ENCODE measurements at places on chromosomes 6 and 20.

- DNase-seq: no peak
Observed at GRCh38 chr6:151121900-151122299, 117.9 kb upstream of the AKAP12 start.

GRCh38 chr20:41131594-41132387 lies 5.6 kb upstream of the PLCG1 start:
- DNase-seq: no peak

DNA sequence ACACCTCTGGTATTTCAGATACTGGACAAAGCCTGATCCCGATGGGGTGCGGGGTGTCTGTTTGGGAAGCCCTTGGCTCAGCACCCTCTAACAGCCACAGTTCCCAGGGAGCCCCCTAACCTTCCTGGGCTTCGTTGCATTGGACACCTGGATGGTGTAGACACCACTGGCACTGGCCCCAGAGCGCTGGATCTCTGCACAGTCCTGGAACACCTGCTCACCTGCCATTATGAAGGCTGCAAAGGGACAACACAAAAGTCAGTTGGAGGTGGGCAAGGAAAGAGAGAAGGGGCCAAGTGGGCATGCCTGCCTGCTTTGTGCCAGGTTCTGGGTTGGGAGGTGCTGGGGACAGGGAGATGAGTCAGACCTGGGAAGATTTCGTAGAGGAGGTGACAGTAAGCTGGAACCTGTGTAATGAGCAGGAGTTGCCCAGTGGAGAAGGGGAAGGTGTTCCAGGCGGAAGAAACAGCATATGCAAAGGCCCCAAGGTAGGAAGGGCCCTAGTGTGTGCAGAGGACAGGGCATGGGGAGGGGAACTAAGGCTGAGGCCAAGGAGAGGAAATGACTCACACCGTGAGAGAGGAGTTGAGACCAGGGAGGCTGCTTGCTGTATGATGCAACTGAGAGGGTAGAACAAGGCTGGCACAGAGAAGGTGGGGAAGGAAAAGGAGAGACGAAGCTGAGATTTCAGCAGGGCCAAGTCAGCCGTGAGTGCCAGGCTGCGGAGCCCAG lies 34.9 kb downstream of the ANGPT4 start:
- DNase-seq: peak; percentile 91

DNA sequence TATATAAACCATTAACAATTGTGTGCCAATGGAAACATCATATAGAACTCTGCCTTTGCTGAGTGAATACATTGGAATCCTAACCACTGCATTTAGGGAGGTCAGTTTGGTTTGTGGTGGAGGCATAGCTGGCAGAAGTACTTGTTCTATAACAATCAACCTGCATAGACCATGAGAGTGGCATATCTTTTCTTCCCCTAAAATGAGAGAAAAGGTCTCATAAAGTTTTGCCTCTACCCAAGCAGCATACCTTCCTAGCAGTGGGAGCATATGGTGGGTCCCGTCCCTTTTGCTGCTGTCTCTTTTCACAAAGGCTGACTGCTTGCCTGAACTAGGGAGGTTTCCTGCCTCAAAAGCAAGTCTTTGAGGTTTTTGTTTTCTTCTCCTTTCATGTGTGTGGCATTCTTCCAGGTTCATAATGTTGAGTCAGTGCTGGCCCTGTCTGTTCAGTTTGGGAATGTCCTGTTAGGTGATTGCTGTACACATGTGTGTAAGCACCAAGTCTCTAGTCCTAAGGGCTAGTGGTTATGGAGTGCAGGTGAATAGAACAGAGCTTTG lies 61.2 kb upstream of the SUPT3H start:
- DNase-seq: no peak

DNA sequence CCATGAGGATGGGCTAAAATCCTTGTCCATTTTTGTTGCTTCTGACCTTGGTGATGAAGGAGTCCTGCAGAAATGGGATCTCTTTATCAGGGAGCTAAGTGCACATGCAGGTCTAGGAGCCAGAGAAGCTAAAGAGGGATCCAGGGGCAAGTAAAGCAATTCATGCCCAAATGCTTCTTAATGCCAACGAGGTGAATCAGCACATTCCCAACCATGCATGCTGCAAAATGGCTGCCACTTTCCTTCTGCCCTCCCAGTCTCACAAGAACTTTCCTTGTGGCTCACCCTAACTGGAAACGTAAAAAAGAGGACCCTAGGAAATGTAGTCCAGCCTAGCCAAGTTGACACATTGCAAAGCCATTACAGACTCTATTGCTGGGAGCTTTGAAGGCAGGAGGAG lies 298.4 kb downstream of the MAFB start:
- DNase-seq: peak; percentile 2

DNA sequence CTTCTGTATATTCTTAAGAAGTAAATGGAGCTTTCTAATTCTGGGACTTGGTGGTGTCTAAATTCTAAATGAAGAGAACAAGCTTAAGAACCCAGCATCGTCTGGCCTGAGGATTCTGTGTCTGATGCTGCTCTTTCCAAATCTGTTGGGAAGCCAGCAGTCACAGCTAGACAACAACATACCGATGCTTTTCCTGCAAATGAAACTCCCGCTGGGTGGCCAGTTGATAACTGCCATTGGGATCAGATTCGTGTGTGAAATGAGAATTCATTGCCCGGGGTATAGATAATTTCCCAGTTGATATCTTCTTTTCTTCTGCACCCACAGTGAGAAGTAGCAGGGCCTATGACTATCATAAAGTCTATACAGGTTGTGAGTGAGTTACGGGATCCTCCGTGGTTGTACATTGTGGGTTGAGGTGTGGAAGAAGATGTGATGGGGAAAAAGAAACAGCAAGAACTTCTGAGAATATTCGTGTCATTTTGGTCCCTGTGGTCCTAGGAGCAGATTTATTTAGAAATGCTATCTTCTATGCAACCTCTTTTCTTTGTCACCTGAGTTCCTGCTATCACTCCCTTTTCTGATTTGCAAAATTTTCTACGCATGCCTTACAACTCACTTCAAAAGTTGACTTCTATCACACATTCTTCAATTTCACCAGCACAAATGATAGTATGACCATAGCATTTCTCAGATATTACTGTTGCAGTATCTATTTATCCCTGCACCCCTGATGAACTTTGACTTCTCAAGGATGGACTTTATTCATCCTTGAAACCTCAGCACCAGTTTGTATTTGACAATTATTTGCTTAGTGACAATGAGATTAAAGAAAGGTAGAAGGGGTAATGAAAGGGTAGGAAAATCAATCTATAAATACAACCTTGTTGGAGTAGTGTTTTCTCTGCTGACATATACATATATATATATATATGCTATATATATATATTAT lies 10.4 kb downstream of the NOX3 start:
- no peak for DNase-seq

- no peak for DNase-seq
Observed at GRCh38 chr20:684676-685319, 9.2 kb upstream of the SCRT2 start.

DNA sequence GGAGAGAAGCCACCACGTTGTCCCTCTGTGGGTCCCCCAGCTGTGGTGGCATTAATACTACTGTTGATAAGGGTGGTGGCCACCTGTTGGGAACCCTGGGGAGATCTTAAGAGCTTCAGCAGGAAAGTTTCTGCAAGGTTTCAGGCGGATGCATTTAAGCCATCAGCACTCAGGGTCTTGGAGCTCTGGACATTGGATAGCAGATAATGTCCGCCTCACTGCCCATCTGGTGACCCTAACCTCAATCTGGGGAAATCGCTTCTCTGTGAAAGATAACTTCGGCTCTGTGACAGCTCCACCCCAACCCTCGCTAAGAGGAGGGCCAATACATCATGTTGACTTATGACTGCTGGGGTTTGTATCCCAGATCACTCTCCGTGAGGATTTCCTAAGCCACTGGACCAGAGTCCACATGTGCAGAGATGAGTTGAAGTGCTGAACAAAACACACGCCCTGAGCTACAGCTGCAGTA lies 92.9 kb downstream of the FOXC1 start:
- DNase-seq: no peak

DNA sequence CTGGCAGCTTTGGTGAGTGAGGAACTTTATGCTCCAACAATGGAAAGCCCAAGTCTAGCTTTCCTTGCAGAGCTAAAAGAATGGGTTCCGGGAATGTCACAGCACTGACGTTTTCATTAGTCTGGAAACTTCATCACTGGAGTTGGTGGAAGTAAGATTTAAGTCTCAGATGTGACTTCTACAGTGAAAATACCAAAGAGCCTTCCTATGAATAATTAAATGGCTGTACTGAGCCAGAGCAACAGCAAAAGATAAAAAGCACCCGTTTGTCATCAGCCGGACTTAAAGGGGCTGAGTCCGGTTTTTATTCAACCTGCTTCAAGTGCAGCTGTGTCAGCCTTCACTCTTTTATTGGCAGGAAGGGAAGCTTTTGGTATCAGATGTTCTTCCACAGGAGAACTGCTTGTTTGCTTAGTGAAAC lies 46.5 kb upstream of the SHLD1 start:
- no peak for DNase-seq

- no peak for DNase-seq
Observed at GRCh38 chr6:22926790-22927354, 357.5 kb downstream of the HDGFL1 start.

GRCh38 chr6:131682442-131682841 lies 18.8 kb downstream of the OR2A4 start:
- no peak for DNase-seq

- DNase-seq: no peak
Observed at GRCh38 chr20:29741594-29741893, 1515.9 kb upstream of the DEFB115 start.

- no peak for DNase-seq
Observed at GRCh38 chr6:101550451-101550850, 156.9 kb downstream of the GRIK2 start.

DNA sequence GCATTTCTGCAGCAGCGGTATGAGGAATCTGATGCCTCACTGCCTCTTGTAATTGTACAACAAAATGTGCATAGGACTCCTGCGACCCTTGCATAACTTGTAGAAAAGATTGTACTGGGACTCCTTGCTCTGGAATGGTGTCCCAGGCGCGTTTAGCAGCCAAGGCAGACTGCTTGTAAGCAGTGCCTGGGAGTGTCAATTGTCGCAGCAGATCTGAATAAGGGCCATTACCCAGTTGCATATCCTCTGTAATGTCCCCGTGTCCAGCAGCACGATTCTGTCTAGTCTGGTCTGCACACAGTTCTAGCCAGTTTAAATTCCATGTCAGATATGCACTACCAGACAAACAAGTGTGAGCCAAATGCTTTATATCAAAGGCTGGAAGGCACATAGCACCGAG lies 70.7 kb upstream of the BTN3A2 start:
- no peak for DNase-seq

- DNase-seq: no peak
Observed at GRCh38 chr20:51023617-51024155, 779 bp upstream of the KCNG1 start.

- DNase-seq: no peak
Observed at GRCh38 chr6:127462376-127462775, 3.2 kb upstream of the KIAA0408 start.

DNA sequence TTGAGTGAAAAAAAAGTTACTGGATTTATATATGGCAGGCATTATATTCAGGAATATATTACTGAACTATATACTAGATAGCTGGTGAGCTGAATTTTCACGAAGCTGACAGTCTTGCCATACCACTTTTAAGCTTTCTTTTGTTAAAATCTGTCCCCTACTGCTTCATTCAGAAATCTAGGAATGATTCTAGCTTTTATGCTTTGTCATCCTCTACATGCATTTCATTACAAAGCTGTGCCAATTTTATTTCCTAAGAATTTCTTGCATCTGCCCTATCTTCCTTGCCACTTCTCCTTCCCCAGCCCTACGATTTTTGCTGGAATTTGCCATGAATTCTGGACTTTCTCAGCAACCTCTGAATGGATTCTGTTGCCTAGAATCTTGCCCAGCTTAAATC lies 158.5 kb upstream of the ADGRB3 start:
- no peak for DNase-seq

- no peak for DNase-seq
Observed at GRCh38 chr20:53040693-53041589, 68.8 kb downstream of the TSHZ2 start.

GRCh38 chr6:130367767-130368166 lies 1.9 kb downstream of the TMEM200A start:
- DNase-seq: no peak

DNA sequence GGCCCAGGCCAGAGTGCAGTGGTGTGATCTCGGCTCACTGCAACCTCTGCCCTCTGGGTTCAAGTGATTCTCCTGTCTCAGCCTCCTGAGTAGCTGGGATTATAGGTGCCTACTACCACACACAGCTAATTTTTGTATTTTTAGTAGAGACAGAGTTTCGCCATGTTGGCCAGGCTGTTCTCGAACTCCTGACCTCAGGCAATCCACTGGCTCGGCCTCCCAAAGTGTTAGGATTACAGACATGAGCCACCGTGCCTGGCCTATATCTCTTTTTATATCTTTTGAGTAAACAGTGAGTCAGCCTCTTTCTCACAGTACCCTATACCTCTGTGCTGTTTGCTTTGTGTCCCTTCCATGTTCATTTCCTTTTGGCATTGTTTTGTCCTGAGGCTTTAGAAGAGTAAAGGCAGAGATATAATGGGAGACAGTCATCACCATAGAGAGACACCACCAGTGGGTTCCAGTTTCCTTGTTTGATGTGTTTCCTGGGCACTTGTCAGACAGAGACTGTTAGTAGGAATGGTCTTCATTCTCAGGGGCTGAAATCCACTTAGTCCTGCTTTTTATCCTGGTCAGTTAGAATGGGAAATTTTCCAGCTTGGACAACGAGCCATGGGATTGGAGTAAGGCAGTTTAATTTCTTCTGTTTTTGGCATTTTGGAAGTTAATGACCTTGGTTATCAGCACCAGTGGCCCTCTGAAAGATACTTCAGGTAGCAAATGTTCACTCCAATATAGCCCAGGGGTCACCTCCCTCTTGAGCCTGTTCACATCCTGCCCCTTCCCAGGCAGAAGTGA lies 32.2 kb upstream of the ASXL1 start:
- DNase-seq: no peak

DNA sequence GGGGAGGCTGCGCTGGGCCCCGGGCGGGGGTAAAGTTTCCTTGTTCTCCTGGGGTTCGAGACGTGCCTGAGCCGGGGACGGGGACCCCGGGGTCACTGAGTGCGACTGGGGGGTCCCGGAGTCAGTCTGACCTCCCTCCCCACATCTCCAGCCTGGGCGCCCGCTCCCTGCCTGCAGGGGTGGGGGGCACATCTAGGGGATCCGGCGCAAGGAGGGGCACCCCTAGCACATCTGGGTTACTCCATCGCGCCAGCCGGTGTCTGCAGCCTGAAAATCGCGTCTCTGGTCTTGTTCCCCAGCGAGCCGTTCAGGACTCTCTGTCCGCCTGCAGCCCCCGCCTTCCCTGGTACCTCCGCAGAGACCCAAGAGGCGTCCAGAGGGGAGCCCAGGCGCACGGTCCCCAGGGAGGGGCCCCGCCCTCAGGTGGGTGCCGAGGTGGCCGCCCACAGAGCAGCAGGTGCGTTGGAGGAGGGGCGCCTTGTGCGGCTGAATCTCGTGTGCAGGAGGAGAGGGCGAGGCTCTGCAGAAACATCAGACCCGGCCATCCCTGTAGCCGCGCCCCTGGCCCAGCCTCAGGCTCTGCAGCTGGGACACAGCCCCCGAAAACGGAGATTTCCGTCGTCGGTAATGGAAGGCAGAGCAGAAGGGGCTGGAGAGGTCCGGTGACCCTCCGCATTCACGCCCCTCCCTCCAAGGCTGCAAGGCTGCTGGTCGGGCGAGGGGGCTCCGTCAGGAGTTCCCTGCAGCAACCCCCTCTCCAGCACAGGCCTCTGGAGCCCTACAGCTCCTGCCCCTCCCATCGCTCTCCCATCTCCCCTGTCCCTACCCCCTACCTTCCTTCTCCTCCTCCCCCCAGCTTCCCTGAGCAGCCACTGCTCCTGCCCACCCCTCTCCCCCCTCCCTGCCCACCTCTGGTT lies 628 bp upstream of the CHRNA4 start:
- no peak for DNase-seq

- no peak for DNase-seq
Observed at GRCh38 chr6:118752803-118753202, 101.4 kb upstream of the CEP85L start.

- DNase-seq: no peak
Observed at GRCh38 chr6:18507018-18507415, 119.9 kb downstream of the RNF144B start.
